Muscle of leg (tissue), 16 donors: ENCODE measurements at places on chromosomes 7 and 10. TPM values are rescaled to one million over a fixed set of nuclear protein-coding genes. Genes with fewer than 3 reads are reported as not detected.

DNA sequence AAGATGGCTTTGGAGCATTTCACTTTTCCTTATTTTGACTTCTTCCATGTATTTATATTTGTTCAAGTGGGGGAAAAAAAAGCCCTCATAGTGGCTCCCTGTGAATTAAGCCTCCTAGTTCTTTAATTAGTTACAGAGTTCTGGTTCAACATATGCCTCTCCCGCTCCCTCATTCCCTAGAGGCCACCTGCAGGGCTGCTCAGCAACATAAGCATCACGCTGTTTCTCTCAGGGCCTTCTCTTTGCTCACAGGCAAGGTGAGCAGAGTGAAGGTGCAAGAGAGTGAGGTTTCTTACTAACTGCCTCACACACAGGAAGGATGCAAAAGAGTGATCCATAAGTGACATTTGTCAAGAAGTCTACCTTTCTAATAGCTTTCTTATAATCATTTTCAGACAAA, 196.7 kb downstream of the SEMA3E start:
- H3K27me3 ChIP-seq, result no peaks in the 10 kb centered on the region
- DNase-seq, result no peak
- H3K27ac ChIP-seq, result no peak overlapping the region

DNA sequence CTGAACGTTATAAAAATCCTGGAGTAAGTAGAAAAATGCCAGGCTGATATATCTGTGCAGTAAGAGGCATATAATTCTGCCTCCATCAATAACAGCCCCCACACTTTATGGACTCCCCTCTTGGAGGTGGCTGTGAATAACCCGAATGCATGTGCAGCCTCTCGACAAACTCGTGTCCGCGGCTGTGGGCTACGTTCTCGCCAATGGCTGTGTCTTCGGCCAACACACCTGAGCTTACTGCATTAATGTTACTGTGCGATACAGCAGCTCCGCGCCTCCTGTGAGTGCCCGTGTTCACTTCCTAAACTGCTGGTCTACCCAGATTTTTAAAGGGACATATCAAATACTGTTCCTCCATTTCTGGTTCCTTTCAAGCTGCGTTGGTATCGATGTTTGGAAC, 209.4 kb downstream of the ADARB2 start:
- H3K4me1 ChIP-seq, result no peaks in the 10 kb centered on the region
- DNase-seq, result no peak
- no peak overlapping the region for H3K27ac ChIP-seq
- H3K4me3 ChIP-seq, result no peak overlapping the region

- no peak overlapping the region for H3K27ac ChIP-seq
- H3K36me3 ChIP-seq, result peaks cover 3% of the 10 kb centered on the region
These were observed 131.5 kb downstream of the ATE1 start for GRCh38 chr10:121796342-121796741.

GRCh38 chr10:47029181-47030009, 118.2 kb downstream of the PTPN20 start:
- H3K27me3 ChIP-seq, result peaks cover 6% of the 10 kb centered on the region
- peaks cover 46% of the 10 kb centered on the region for H3K4me1 ChIP-seq
- H3K4me3 ChIP-seq, result no peak overlapping the region
- no peak for DNase-seq

GRCh38 chr10:15374156-15374555, 3.1 kb upstream of the FAM171A1 start:
- peaks cover 6% of the 10 kb centered on the region for H3K27me3 ChIP-seq
- H3K27ac ChIP-seq, result no peak overlapping the region
- peaks cover 7% of the 10 kb centered on the region for H3K4me1 ChIP-seq
- H3K4me3 ChIP-seq, result no peak overlapping the region
- no peaks in the 10 kb centered on the region for H3K36me3 ChIP-seq
- DNase-seq, result no peak

- no peak overlapping the region for H3K4me3 ChIP-seq
- no peaks in the 10 kb centered on the region for H3K36me3 ChIP-seq
- peaks cover 9% of the 10 kb centered on the region for H3K4me1 ChIP-seq
- no peak overlapping the region for H3K27ac ChIP-seq
These were observed 256.6 kb downstream of the SORCS3 start for GRCh38 chr10:104897696-104898095.

- H3K4me1 ChIP-seq, result no peaks in the 10 kb centered on the region
- H3K4me3 ChIP-seq, result no peak overlapping the region
- H3K36me3 ChIP-seq, result no peaks in the 10 kb centered on the region
- DNase-seq, result no peak
- H3K27ac ChIP-seq, result no peak overlapping the region
These were observed 21.8 kb upstream of the AKR1B1 start for GRCh38 chr7:134480730-134481129.

GRCh38 chr10:111076682-111077478, at the start of gene ADRA2A:
Gene ADRA2A (plus strand): TSS chr10:111077029. CDS start chr10:111077997, 968 bp downstream.
- H3K4me1 ChIP-seq, result peaks cover 34% of the 10 kb centered on the region
- H3K27ac ChIP-seq, result peak within 1 kb of the TSS; percentile 40
- H3K27me3 ChIP-seq, result peaks cover 54% of the 10 kb centered on the region
- H3K4me3 ChIP-seq, result peak within 1 kb of the TSS; percentile 42
- no peaks in the 10 kb centered on the region for H3K36me3 ChIP-seq

The SPDYE2B gene
- 3.9 TPM for polyA plus RNA-seq

The CCDC172 gene
- polyA plus RNA-seq, result not detected

The MPP7 gene
- polyA plus RNA-seq, result 3.5 TPM
